ENCODE measurements at places on chromosomes 2 and 18. TPM values are rescaled to one million over a fixed set of nuclear protein-coding genes. Genes with fewer than 3 reads are reported as not detected.

CCDC68 gene
- total RNA-seq, result not detected

DSG2 gene
- total RNA-seq, result 0.23 TPM

KRTCAP3 gene
- total RNA-seq, result 4.6 TPM

XIRP2 gene
- total RNA-seq, result not detected

MATN3 gene
- total RNA-seq, result not detected

SRD5A2 gene
- total RNA-seq, result 0.04 TPM

Data from activated CD8-positive, alpha-beta memory T cell treated with anti-CD3 and anti-CD28 coated beads for 36 hours (primary cell).